Suppressor macrophage treated with lipopolysaccharide for 1 hour (primary cell): ENCODE measurements at places on chromosomes 4 and X.

- DNase-seq, result no peak
Observed at GRCh38 chr4:185811509-185812364, at the start of gene SORBS2. TSS of gene SORBS2 (minus strand) at chr4:185812194. CDS start at chr4:185690571, 121,623 bp downstream.

GRCh38 chrX:155662282-155662681, 49.5 kb upstream of the TMLHE start:
- peak; percentile 1 for DNase-seq

- no peak for DNase-seq
Observed at GRCh38 chr4:153474251-153474650, 8.1 kb downstream of the TMEM131L start.

DNA sequence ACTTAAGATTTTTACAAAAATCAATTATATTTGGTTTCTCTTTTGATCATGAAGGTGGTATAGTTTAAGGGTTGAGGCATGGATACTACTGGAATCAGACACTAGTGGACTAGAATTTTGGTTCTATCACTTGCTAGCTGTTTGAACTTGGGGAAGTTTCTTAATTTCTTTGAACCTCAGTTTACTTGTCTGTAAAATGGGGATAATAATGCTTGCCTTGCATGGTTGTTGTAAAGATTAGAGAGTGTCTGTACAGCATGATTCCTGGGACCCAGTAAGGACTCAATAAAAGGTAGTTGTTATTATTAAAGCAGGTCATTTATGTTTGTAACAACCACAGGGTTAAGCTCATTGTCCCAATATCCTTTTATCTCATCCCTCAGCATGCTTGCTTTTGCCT, 36.0 kb downstream of the TMEM164 start:
- no peak for DNase-seq

- DNase-seq, result peak; percentile 24
Observed at GRCh38 chrX:102515975-102516941, at the start of gene TMSB15A. TSS of gene TMSB15A (minus strand) at chrX:102516739.

DNA sequence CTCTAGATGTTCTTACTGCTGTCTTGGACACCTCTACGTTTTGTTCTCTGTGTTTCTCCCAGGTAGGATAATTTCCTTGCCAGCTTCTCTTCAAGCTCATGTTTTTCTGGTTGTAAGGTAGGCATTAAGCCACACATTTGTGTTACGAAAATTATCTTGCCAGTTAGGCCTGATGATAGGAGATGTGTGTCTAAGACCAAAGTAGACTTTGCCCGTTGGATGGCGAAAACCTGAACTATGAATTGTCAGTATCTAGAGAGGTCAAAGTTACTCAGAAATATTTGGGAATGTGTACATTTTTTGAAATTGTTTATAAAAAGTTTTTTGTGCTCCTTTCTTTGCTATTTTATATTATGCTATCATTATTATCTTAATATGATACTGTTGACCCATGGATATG, 72.8 kb downstream of the FHIP1A start:
- DNase-seq, result no peak

- DNase-seq, result no peak
Observed at GRCh38 chr4:124178449-124179021, 534.0 kb downstream of the ANKRD50 start.

- DNase-seq, result no peak
Observed at GRCh38 chrX:70252491-70252890, 7.5 kb downstream of the P2RY4 start.

DNA sequence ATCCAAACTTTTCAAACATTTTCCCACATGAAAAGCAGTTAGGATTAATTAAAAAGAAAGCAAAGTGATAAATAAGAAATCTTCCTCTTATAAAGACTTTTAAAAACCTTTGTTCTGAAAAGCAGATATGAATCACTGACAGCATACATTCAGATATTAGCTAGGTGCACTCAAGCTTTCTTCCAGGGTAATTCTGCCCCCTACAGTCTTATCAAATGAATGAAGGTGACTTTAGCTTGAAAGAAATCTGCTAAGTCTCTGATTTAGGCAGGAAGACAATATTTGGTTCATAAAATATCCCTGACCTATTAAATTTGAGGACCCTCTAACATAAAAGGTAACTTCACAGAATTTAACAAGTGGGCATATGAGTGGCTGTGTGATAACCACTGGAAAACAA, 209.1 kb upstream of the FAM47A start:
- no peak for DNase-seq

DNA sequence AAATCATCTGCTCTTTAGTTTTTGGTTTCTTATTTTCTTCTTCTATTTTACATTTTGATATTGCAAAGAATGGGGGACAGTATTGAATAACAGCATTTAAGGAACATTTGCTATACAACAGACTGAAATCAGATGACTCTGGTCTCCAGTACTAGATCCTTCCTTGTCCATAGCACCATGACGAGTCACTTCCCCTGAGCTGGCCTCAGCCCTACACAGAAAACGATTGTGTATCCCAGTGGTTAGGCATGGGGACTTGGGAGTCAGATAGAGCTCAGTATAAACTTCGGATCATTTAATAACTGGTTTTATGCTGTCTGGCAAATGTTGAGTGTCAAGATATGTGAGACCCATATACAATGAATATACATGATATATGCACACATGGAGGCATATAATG, 44.7 kb upstream of the BEX4 start:
- no peak for DNase-seq

DNA sequence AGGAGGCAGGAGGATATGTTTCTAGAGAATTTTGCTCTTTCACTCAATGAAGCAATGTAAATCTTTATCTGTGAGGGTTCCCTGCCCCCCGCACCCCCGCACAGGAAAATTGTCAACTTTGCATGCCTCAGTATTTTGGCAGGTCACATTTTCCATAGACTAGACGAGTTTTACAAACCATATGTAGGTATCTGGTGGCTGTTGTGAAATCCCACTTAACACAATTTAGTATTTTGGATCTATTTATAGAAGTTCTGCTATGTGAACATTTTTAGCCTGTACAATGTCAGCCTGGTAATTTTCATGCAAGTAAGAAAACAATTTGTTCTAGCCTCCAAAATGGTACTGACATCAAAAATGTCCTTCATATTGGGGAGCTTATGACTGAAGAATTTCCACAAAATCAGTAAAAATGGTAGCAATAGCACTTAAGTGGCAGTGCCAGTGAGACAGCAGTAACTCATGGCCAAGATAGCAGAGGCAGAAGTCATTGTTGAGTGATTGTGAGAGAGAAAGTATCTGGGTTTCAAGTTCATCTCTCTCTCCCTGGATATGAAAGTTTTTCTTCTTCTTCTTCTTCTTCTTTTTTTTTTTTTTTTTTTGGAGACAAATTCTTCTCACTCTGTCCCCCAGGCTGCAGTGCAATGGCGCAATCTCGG, 12.4 kb upstream of the FRYL start:
- DNase-seq, result no peak

GRCh38 chrX:129750971-129751370, 12.2 kb downstream of the XPNPEP2 start:
- no peak for DNase-seq

DNA sequence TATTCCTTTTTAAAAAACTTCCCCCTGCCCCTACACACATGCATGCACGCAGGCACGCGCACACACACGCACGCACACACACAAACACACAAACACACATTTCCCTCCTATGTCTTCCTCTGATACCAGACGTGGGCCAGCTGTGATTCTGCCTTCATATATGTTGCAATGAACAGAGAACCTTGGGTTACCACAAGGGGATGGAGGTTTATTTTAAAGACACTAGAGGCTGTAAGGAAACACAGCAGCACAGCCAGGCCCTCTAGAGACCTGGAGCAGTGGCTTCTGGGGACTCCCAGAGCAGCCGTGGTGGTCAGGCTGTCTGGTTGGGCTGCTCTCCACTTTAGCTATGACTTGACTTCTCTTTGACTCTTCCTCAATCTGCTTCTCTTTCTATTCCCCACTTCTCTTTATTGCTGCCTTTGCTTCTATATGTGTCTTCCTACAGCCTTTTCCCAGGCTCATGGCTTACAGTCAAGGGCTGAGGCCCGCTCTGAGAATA, 3.2 kb upstream of the TLR10 start:
- peak; percentile 89 for DNase-seq

DNA sequence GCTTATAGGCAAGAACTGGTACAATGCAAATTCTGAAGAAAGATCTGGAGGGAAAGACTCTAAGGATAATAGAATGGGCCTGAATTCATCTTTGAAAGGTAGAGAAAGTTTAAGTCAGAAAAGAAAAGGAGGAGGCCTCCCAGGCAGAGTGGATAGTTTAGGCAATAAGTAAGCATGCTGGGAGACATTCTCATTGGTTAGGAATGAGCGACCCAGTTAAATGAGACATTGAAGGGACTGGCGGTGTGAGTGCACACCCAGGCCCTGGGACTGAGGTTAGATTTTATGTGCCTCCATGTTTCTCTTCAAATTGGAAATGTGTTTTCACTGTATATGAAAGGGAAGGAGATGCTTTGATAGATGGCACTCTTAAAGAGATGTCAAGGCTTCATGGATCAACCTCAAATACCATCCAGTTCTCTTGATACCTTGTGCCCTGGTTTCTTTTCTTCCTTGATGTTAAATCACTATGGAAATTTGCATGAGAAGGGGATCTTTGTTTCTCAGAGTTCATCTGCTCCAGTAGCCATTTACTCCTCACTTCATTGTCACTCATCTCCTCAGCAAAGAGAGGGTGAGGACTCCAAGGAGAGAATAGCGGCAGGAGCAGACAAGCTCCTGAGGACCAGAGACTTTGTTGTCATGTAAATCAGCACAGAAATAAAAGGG, 584.2 kb upstream of the INTU start:
- DNase-seq, result no peak

DNA sequence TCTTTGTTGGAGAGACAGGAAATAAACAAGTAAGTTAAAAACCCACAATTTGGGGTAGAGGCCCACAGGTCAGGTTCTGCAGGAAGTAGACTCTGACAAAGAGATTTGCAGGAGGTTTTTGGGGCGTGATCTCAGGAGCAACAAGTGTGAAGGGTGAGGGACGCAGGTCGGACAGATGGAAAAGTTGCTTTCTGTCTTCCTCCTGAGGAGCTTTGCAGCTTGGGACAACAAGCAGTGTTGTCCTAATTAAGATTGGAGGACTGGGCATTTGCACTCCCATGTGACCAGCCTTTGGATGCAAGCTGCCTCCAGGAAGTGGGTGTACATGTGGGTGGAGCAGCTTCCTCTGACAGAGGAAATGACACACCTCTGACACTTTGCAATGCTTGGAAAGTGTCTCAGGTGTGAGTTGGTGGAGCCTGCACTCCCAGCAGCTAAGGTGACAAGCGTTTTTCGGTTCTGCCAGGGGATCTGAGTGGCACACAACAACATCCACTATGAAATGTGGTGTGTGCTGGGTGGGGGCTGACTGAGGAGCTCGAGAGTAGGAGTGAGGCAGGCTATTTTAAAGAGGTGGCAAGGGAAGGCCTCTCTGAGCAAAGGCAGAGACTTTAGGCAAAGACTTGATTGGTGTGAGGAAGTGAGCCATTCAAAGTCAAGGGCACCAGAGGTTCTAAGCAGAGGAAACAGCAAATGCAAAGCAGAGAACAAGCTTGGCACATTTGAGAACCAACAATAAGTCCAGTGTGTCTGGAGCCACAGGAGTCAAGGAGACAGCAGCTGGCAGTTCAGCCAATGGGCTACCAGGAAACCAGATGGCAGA, 339.8 kb upstream of the GATB start:
- DNase-seq, result no peak

DNA sequence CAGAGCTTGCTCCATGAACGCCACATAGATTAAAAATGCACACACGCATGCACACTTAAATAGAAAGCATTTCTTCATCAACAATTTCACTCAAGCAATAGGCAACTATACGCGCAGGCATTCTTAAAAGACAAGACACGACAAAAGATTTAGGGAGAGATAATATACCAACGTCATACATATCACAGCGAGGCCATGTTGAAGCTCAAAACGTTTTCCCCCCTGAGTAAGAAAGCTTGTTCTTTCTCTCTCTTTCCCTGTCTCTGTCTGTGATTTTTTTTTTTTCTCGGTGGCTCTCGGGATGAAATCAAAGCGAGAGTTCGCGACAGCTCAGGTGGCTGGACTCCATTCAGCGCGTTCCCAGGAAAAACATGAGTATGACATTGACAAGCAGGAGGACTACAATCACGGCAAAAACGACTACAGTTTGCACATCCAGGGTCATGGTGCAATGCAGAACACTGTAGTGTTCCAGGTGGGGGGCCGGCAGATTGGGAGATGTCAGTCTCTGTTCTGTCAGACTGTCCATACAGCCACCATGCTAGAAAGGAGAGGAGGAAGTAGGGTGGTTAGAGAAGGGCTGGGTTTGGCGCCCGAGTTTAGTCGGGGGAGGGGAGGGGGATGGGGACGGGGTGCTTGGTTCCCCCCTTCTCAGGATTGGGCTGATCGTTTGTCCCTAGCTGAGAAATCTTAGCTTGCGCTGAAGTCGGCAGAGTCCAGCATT, 30.7 kb downstream of the ARHGEF9 start:
- DNase-seq, result no peak

- no peak for DNase-seq
Observed at GRCh38 chrX:1807301-1807731, 192.5 kb downstream of the ASMT start.

GRCh38 chr4:153426207-153426885, 39.8 kb upstream of the TMEM131L start:
- DNase-seq, result no peak

DNA sequence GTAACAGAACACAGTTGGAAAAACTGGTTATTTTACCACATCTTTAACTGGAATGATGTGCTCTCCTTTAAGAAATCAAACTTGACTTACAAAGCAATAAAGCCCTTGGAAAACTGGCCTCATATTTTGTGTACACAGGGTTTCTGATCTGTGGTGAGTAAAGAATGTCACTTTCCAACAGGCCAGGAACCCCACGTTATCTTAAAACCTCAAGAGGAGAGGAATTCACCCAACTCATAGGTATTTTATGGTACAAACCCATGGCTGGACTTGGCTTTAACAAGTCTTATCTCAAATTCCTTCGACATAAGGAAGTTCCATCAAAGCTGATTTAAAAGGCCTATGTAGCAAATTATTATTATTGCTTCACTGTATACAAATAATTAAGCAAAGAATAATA, 1735.1 kb downstream of the PCDH7 start:
- DNase-seq, result no peak

DNA sequence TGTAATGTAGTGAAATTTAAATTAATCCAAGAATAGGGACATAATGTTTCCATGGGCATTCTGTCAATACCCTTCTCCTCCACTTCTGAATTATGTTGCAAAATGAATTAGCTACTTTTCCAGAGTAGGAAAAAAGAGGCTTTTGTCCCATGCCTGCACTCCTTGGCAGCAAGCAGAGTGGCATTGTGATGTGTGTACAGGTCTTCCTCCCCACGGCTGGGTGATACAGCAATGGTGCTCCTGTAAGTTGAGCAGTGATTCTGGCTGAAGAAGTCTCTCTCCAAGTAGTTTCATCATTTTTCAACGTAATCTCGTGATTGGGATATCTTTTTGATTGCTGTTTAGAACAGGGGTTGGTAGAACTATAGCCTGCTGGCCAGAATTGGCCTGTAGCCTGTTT, 59.9 kb downstream of the KIT start:
- no peak for DNase-seq

GRCh38 chrX:6738518-6739470, 203.9 kb upstream of the VCX3A start:
- DNase-seq, result no peak

GRCh38 chr4:99811850-99812249, 4.8 kb upstream of the DAPP1 start:
- DNase-seq, result peak; percentile 89

- no peak for DNase-seq
Observed at GRCh38 chrX:68944211-68944610, 115.4 kb downstream of the EFNB1 start.
